ENCODE measurements at places on chromosomes 5 and 9. TPM values are rescaled to one million over a fixed set of nuclear protein-coding genes. Genes with fewer than 3 reads are reported as not detected.

The NRG2 gene
- 0.59 TPM for total RNA-seq

The IQGAP2 gene
- 89.4 TPM for total RNA-seq

The NKD2 gene
- total RNA-seq = 13.6 TPM

The VCAN gene
- 34.1 TPM for total RNA-seq

The ZNF474 gene
- not detected for total RNA-seq

The PCDHA9 gene
- not detected for total RNA-seq

The CARTPT gene
- not detected for total RNA-seq

The MARCOL gene
- not detected for total RNA-seq

GRCh38 chr9:13787234-13787833, 507.8 kb upstream of the MPDZ start:
- H3K36me3 ChIP-seq = no peaks in the 10 kb centered on the region
- H3K4me3 ChIP-seq = no peak overlapping the region
- H3K4me1 ChIP-seq = no peaks in the 10 kb centered on the region
- no peak overlapping the region for H3K27ac ChIP-seq

- H3K4me3 ChIP-seq = no peak overlapping the region
- H3K4me1 ChIP-seq = no peaks in the 10 kb centered on the region
- H3K27ac ChIP-seq = no peak overlapping the region
- H3K36me3 ChIP-seq = no peaks in the 10 kb centered on the region
- no peak for DNase-seq
- H3K27me3 ChIP-seq = no peaks in the 10 kb centered on the region
These were observed 58.4 kb downstream of the HMHB1 start for GRCh38 chr5:143870362-143870761.

- DNase-seq = no peak
- no peaks in the 10 kb centered on the region for H3K4me1 ChIP-seq
- H3K4me3 ChIP-seq = no peak overlapping the region
- no peaks in the 10 kb centered on the region for H3K27me3 ChIP-seq
- no peaks in the 10 kb centered on the region for H3K36me3 ChIP-seq
These were observed 100.3 kb downstream of the PJA2 start for GRCh38 chr5:109309326-109310063.

GRCh38 chr5:61289669-61290306, 42.3 kb upstream of the ZSWIM6 start:
- H3K36me3 ChIP-seq = no peaks in the 10 kb centered on the region
- H3K27ac ChIP-seq = no peak overlapping the region
- peaks cover 14% of the 10 kb centered on the region for H3K4me1 ChIP-seq
- no peak overlapping the region for H3K4me3 ChIP-seq

DNA sequence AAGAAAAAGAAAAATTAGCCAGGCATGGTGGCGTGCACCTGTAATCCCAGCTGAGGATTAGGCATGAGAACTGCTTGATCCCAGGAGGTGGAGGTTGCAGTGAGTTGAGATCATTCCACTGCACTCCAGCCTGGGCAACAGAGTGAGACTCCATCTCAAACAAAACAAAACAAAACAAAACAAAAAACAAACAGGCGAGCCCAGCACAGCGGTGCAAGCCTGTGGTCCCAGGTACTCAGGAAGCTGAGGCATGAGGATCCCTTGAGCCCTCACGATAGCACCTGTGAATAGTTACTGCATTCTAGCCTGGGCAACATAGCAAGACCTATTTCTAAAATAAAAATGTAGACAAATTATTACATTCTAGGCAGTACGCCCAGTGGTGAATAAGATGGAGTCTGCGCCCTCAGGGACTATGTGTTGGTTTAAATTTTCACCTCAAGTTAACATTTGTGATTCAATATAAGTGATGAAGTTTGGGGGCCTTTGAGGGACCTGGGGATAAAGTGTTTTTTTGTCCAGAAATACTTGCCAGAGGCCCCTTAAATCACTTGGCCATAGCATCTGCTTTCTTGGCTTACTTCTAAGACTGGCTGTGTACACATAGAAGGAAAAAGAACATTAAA, 3.4 kb upstream of the GAPVD1 start:
- no peak overlapping the region for H3K4me3 ChIP-seq
- DNase-seq = no peak

DNA sequence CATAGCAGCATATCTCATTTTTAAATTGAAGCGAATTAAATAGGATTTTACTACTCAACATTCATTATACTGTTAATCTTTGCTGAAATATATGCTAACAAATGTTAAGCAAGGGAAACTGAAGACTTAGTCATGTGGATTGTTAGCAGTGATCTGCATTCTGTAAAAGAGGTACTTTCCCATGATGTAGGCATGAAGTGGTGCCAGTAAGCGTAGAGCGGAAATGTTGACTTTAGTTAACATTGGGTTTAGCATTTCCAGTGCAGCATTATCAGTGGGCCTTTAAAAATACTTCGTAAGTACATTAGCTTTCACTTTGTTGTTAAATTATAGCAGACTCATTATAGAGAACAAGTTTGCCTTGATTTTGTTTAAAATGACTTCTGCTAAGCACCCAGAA, 130.3 kb downstream of the CDC42SE2 start:
- no peaks in the 10 kb centered on the region for H3K4me1 ChIP-seq
- peaks cover 1% of the 10 kb centered on the region for H3K36me3 ChIP-seq
- peak overlapping the region; percentile 25 for H3K27ac ChIP-seq
- no peaks in the 10 kb centered on the region for H3K27me3 ChIP-seq
- no peak for DNase-seq

DNA sequence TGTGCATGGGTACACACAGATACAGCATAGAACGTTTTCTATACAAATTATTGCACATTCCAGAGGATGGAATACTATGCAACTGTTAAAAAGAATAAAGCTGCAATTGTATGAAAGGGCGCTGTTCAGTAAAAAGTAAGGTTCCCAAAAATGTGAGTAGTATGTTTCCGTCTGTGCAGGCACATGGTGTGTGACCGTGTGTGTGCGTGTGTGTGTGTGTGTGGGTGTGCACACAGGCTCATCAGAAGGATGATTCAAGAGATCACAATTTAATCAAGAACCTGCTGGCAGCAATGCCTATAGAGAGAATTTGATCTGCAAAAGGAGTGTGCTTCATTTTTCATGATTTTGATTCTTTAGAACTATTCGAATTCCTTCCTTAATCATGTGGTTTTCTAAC, 76.3 kb downstream of the SEMA4D start:
- H3K4me3 ChIP-seq = no peak overlapping the region
- no peaks in the 10 kb centered on the region for H3K4me1 ChIP-seq
- no peak overlapping the region for H3K27ac ChIP-seq
- no peak for DNase-seq
- no peaks in the 10 kb centered on the region for H3K36me3 ChIP-seq

DNA sequence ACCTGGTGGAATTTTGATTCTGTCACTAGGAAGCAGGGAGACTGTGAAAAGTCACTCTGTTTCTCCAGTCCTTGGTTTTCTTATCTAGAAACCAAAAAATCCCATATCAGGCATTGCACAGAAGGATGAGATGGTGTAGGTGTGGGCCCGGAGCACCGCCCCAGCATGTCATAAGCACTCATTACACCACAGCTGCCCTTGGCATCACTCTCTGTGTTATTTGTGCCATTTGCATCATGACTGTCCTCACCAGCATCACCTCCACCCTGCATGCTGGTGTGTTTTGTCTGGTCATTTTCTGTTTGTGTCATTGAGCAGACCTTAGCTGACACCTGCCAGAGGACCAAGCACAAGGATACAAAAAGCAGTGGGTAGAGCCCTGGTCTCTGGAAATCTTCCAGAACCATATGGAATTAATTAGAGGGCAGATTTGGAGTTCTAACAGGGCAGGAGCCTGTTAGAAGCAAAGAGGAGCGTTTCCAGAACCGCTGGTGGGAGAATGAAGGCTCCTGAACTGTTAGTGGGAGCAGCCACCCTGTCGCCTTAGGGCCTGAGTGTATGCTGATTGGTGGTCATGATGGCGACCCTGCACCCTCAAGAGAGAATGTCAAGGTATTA, 99.3 kb downstream of the AMBP start:
- no peaks in the 10 kb centered on the region for H3K4me1 ChIP-seq
- H3K27ac ChIP-seq = no peak overlapping the region
- no peak for DNase-seq
- no peaks in the 10 kb centered on the region for H3K27me3 ChIP-seq
- no peak overlapping the region for H3K4me3 ChIP-seq

DNA sequence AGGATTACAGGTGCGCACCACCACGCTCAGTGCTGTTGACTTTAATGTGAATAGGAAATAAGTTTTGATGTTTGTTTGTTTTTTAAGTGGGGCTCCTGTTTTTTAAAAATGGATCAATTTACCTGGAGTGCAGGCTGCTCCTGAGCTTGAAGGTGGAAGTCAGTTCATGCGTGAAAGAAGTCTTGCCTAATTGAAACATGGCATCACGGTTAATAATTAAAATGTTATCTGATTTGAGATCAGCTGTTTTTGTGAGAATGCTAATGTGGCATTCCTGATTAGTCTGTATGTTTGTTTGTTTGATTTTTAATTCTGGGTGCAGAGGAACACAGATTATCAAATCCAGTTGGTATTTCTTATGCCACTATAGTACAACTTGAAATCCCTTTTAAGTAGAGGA, 6.5 kb downstream of the SFXN1 start:
- H3K27ac ChIP-seq = no peak overlapping the region
- no peak overlapping the region for H3K4me3 ChIP-seq
- H3K4me1 ChIP-seq = peaks cover 1% of the 10 kb centered on the region
- no peak for DNase-seq

DNA sequence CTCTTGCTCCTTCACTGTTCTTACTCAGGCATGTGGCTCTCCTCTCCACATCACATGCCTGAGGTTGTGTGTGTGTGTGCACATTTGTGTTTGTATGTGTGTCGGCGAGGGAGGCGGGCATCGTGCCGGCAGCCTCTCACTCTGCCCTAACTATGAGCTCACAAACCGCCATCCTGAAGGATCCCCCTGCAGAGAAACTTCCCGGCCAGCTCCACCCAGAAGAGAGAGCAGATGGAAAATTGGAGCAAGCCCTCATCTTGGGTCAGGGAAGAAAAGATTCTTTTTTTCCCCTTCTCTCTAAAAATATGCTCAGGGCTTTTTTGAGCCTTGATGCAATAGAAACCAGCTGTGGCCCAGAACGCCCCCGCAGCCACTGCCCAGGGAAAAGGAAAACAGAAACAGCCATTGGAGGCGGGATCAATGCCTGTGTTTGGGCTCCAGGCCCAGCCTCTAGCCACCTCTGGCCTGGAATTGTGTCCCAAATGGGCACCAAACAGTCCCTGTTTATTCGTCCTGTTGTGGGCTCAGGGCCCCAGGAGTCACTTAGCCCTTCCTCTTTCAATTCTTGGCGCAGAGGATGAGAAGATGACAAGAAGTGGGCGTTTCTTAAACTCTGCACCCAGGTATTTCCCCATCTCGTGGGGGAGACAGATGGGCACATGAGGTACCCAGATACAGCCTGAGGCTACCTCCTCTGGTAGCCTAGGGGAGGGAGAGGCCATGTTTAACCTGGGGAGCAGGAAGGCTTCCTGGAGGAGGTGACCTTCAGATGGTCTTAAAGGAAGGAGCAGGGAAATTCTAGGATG, 151.5 kb downstream of the RGS3 start:
- H3K36me3 ChIP-seq = no peaks in the 10 kb centered on the region
- H3K27me3 ChIP-seq = no peaks in the 10 kb centered on the region
- peaks cover 6% of the 10 kb centered on the region for H3K4me1 ChIP-seq
- no peak overlapping the region for H3K27ac ChIP-seq
- no peak overlapping the region for H3K4me3 ChIP-seq

DNA sequence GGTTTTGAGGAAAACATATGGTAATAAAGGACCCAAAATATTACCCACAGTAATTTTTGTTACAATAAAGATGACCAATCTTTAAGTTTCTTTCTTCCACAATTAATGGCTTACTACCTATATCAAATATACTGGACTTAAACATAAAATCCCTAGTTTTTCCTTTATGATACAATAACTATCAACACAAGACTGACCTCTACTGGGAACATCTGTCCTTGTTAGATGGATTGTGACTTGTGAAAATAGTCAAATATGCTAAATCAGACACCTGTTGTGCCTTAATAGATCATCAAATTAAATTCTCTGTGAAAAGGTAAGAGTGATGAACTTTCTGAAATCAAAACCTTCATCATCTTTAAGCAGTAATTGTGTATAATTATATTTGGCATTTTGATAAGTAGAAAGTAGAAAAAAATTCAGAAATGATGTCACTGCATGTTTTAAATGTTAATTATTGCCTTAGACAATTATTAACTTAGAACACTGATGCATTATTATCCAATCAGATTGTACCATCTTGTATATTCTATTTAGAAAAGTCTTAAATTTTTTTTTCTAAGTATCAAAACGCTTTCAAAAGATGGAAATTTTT, 113.6 kb downstream of the DEPDC1B start:
- no peaks in the 10 kb centered on the region for H3K36me3 ChIP-seq
- no peak overlapping the region for H3K4me3 ChIP-seq
- no peaks in the 10 kb centered on the region for H3K27me3 ChIP-seq
- no peak overlapping the region for H3K27ac ChIP-seq
- H3K4me1 ChIP-seq = no peaks in the 10 kb centered on the region

DNA sequence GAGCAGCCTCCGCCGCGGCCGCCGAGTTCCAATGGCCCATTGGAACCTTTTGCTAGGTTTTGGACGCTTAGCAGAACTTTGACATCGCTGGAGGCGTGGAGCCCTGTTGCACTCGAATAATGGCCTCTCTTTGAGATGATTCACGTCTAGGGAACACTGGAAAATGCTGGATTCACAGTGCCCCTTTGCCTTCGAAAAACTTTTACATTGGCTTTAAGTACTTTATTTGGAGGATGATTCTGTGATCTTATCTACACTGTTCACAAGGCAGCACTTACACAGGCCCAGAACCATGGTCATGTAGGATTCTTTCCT, 536 bp upstream of the PPIC start:
- no peak for DNase-seq
- H3K4me1 ChIP-seq = peaks cover 7% of the 10 kb centered on the region
- no peaks in the 10 kb centered on the region for H3K36me3 ChIP-seq

GRCh38 chr9:130073373-130073772, 19.7 kb downstream of the GPR107 start:
- peak overlapping the region; percentile 77 for H3K27ac ChIP-seq
- no peaks in the 10 kb centered on the region for H3K27me3 ChIP-seq
- H3K36me3 ChIP-seq = peaks cover 2% of the 10 kb centered on the region

GRCh38 chr5:57111993-57112392, 61.9 kb upstream of the GPBP1 start:
- no peak overlapping the region for H3K27ac ChIP-seq
- DNase-seq = peak; percentile 8
- H3K27me3 ChIP-seq = no peaks in the 10 kb centered on the region
- H3K4me1 ChIP-seq = 0 out of 2 replicates have a peak, but pooled peaks cover 4% of the 10 kb centered on the region
- H3K4me3 ChIP-seq = no peak overlapping the region
- no peaks in the 10 kb centered on the region for H3K36me3 ChIP-seq

- H3K27ac ChIP-seq = no peak overlapping the region
- DNase-seq = no peak
- H3K36me3 ChIP-seq = no peaks in the 10 kb centered on the region
- no peak overlapping the region for H3K4me3 ChIP-seq
- no peaks in the 10 kb centered on the region for H3K4me1 ChIP-seq
- no peaks in the 10 kb centered on the region for H3K27me3 ChIP-seq
These were observed 510.2 kb downstream of the SPATA31D1 start for GRCh38 chr9:82498541-82499317.

DNA sequence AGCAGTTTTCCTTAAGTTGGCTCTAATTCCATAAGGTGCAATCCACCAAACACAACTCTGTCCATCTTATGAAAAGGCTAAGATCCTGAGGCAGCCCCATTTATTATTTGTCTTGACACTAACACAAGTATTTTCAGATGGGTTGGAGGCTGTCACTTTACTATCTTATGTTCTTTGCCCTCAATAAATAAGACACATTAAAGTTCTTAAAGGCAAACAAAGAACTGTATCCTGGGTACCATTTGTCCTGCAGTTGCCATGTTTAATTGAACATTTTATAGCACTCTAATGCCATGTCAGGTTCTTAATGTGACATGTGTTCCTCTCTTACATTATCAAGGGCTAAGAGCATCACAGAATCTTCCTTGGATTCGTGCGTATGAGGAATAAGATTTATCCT, 189.5 kb upstream of the SNX2 start:
- no peaks in the 10 kb centered on the region for H3K4me1 ChIP-seq
- no peak for DNase-seq
- H3K27me3 ChIP-seq = no peaks in the 10 kb centered on the region
- H3K36me3 ChIP-seq = no peaks in the 10 kb centered on the region
